ENCODE measurements at places on chromosomes 13 and 19.

DNA sequence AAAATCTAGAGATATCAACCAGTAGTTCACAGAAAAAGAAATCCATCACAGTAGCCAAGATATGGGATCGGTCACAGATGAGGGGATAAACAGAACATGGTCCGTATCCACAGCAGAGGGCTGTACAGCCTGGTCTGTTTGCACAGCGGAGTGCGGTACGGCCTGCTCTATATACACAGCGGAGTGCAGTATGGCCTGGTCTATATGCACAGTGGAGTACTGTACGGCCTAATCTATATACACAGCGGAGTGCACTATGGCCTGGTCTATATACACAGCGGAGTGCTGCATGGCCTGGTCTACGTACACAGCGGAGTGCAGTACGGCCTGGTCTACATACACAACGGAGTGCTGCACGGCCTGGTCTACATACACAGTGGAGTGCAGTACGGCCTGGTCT, 43.0 kb upstream of the MCF2L start:
- no peak for DNase-seq

DNA sequence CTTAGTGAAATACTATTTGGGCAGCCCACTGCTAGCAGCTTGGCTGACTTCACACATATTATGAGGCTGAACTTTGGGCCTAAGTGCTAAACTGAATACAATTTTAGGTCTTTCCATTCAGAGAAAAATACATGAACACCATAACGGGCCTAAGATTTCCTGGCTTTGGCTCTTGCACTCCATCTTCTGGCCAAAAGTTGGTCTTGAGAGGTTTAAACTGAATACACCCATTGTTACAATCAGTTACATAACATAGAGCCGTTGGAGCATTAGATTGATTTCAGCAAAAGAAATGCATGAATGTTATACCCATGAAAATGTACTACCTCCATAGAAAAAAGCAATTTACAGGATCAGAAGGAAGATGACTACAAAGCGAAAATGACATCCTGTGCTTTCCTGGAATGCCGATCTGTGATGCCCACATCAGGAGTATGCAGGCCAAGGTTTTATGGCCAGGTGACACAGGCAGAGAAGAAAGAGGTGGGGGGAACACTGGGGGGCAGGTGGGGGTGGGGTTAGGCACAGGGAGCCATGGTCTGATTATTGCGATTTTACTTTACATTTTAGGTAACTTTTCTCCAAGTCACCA, 11.1 kb upstream of the SHISA2 start:
- DNase-seq: peak; percentile 52

- no peak for DNase-seq
Measured at GRCh38 chr13:92407858-92408257, 818.7 kb upstream of the GPC6 start.

- no peak for DNase-seq
Measured at GRCh38 chr19:19655641-19656343, 7.7 kb downstream of the ATP13A1 start.

- no peak for DNase-seq
Measured at GRCh38 chr19:10523135-10523636, 5.9 kb upstream of the S1PR5 start.

GRCh38 chr13:110347535-110348308, 40.6 kb downstream of the COL4A2 start:
- DNase-seq: no peak

GRCh38 chr19:55086730-55087541, 11.3 kb downstream of the EPS8L1 start:
- DNase-seq: peak; percentile 82

DNA sequence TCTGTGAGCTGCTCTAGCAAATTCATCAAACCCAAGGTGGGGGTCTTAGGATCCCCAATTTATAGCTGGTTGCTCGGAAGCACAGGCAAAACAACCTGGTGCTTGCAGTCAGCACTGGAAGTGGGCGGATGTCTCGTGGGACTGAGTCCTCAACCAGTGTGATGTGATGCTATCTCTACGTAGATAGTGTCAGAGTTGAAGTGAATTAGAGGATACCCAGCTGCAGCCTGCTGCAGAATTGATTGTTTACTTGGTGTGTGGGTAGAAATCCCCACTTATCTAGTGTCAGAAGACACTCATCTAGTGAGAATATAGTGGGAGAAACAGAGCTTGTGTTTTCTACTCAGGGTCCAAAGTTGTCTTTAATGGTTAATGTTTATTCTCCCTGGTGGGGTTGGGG, 63.3 kb downstream of the CBY2 start:
- DNase-seq: no peak

GRCh38 chr19:33235269-33235995, 9.8 kb upstream of the SLC7A10 start:
- DNase-seq: peak; percentile 53

DNA sequence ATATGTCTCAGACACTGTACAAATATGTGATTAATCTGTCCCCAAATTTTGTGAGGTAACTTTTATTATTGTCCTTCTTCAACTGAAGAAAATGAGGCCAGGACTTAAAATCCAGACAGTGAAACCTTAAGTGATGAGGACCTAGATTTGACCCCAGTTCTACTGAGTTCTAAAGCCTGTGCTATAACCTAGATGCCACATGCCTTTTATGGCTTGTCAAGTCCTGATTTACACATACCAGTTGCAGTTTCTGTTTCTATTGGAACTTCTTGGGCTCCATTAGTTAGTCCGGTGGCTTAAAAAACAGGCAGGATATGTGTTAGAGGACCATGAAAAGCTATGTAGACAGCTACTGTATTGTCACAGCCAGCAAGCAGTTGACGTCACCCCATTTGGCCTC, 436.5 kb upstream of the KLHL1 start:
- no peak for DNase-seq

DNA sequence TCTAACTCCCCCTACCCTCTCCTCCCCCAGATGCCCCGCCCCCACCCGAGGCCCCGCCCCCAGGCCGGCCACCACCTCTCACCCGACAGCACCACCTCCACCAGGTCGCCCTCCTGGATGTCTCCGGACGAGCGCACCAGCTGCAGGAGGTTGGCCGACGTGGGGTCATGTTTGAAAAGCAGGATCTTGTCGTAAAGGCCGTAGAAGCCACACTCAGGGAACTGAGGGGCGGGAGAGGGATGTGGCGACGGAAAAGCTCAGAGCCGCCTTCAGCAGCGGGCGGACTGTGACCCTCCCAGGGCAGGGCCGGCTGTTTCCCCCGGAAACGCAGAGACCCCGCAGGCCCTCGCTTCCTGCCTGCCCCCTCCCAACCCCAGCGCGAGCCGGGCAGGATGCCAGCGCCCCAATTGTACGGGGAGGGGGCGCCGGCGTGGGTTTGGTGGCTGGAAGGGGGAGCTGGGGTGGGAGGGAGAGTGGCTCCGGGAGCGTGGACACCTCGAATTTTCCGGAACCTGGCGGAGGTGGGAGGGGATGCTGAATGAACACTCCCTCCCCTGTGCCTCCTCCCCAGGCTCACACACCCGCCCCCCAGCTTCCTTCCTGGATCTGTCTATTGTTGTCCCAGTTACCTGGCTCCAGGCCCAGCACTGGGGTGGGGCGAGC, 3.0 kb downstream of the PRKD2 start:
- DNase-seq: no peak

DNA sequence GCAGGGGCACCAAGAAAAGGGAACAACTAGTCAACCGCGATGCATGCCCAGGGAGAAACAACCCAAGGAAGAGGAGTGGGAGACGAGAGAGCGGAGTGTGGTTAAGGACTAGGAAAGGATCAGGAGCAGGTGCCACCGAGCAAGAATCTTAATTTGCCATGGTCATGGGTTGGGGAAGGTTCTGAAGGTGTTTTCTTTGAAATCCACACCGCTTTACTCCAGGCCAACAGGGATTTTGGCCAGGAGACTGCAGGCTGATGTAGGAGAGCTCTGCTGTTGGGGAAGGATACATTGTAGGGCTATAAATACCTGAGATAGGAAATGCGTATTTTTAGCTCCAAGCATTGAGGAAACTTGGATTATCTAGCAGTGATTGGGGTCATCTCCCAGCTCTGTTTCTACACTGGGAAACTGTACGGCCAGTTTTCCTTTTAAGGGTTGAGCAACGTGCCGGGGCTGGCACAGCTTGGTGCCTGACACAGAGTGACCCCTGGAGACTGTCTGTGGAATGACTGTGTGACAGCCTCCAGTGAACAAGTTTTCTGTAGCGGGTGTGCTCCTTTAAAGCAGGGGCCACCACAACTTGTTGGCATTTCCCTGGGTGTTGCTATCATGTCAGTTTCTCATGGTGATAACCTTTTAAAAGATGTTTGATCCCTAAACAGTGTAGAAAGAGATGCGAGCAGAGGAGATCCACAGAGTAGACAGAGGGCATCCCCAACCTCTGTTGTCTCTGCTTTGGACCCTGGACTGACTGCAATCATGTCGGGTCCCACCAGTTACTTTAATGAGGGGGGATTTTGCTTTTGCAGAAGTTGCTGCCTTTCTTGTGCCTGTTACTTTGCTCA, 34.3 kb downstream of the ZNF536 start:
- DNase-seq: peak; percentile 25

GRCh38 chr13:80047406-80047805, 293.5 kb downstream of the SPRY2 start:
- DNase-seq: no peak

- DNase-seq: no peak
Measured at GRCh38 chr19:21947775-21948174, 63.0 kb downstream of the ZNF208 start.

DNA sequence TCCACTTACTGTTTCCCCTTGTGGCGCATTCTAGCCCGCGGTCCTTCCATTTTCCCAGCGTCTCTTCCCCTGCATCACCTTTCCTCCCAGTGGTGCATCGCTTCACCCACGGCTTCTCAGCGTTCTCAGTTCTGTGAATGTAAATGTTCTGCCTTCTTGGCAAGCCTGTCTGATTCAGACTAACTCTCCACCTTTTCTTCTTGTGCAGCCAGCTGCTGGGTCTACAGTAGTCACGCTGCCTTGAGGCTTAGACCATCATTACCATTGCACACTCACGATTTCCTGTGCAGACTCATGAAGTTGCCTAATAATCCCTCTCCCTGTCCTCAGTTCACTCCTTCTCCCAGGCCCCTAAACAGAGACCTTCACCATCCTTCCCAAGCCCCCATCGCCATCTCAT, 75.0 kb downstream of the DHRS12 start:
- no peak for DNase-seq

GRCh38 chr13:39107561-39107960, 69.3 kb downstream of the NHLRC3 start:
- DNase-seq: no peak

DNA sequence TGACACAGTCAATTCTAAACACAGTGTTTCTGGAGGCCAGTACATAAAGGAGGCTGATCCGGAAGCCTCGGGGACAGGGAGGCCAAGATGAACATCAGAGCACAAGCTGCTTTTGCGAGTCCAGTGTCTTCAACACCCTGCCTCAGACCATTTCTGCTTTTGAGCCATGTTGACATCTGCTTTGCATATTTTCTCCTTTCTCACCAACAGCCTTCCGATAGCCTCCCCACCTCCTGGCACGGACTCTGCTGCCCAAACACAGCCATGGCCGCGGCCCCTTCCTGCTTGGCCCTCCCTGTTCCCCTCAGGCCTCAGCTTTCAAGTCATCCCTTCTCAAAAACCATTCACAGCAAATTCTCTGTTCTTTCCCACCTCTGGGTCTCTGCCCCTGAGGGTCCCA, 3.6 kb downstream of the LRRC25 start:
- DNase-seq: no peak

DNA sequence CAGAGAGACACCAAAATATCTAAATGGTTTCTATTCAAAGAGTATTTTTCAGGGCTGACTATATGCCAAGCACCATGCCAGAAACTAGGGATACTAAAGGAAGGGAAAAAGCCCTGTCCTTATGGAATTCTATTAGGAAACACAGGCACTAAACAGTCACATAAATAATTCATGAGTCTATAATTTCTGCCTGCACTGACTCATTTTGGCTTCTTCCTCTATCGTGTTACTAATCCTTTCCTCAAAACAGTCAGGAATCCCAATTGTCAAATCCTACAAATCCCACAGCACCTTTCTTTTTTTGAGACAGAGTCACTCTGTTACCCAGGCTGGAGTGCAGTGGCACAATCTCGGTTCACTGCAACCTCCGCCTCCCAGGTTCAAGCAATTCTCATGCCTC, 29.2 kb downstream of the XPO4 start:
- no peak for DNase-seq

DNA sequence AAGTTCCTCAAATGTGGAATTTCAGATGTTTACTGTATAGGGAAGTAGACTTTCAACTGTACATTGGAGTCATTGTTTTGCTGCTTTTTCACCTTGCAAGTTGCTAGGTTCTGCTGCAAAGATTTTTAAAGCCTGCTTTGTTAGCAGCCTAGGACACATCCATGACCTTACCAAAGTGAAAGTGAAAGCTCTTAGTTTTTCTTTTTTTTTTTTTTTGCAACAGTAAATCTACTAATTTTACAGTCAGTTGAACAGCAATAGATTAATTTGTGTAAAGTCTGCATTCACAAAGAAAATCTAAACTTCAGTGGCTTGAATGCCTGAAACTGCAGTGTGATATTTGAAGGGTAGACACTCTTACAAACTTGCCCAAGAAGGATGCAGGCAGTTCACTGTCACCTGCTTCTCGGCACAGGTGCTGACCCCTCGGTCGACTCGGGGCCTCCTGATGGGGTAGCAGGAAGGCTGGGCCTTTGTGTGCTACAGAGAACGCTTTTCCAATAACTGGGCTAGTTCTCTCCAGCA, 5.0 kb upstream of the MTIF3 start:
- no peak for DNase-seq

GRCh38 chr13:114143806-114144605, 11.6 kb upstream of the RASA3 start:
- DNase-seq: peak; percentile 27

DNA sequence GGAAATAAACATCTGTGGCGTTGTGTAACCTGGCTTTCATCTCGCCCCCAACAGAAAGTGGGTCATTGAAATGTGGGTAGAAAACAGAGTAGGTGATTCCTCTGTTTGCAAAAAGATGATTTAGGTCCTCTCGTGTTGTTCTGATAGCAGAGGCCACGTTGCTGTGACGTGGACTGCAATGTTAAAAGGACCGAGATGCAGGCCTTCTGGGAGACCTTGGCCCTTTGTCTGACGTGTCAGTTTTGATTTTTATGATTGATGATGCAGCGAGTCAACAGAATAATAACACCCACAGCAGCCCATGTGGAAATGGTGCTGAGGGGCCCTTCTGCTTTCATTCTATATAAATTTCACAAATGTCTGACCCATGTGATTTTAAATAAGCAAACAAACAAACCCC, 68.9 kb downstream of the FGF9 start:
- no peak for DNase-seq

- DNase-seq: no peak
Measured at GRCh38 chr13:67087527-67087926, 142.6 kb downstream of the PCDH9 start.

GRCh38 chr19:34096020-34096915, 76.0 kb upstream of the LSM14A start:
- DNase-seq: peak; percentile 73

DNA sequence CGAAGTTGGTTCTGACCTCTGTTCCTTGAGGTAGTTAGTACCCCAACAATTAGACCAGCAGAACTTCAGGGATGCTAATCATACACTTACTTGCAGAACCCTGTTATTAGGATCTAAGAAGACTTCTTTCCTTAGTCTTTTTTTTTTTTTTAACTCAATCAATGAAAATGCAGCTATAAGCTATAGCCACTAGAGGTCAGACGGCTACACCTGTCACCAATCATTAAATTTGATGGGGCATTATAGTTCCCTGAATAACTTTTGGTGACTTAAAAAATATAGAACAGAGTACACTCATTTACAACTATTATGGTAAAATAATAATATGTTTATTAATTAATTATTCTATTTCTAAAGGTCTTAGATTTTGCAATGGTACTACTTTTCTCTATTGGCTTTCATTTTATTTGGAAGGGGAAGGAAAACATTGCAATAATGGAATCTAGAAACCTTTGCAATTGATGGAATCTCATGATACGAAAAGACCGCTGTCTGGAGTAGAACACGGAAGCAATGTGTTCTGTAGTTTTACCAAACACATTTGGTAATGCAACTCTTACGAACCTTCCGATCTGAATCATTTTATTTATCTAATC, 483.2 kb downstream of the DIAPH3 start:
- no peak for DNase-seq

Data from NCI-H526 treated with DMSO at 0.1 percent for 48 hours (cell line).